ENCODE measurements at places on chromosomes 7 and 10.

DNA sequence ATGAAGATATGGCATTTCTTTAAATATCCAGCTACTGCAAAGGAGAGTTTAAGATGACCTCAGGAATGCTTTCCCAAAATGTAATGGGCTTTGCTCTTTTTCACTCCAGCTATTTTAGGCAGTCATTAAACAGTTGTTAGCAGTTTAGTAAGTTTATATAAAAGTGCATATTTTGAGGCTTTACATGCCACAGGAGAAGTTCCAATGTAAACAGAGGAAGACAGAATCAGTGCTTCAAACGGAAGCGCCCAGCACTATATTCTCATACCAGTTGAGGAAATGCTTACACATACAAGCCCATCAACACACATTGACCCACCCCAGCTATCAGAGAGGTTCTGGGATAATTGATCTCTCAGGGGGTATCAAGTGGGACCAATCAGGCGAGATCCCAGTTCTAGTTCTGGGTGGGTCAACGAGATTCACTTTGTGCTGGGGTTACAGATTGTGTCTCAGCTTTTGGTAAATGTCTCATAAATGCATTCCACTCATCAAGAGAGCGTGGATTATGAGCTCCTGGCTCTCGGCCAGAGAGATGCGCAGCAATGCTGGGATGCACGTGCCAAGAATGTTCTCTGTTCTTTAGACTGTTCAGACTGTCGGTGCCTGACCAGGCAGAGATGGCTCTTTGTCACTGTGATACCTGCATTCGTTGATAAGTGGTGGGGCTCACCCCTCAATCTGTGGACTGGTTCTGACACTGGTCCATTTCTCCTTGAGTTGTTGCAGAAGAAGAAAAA is 55.0 kb downstream of the CACNB2 start:
- no peak for DNase-seq

DNA sequence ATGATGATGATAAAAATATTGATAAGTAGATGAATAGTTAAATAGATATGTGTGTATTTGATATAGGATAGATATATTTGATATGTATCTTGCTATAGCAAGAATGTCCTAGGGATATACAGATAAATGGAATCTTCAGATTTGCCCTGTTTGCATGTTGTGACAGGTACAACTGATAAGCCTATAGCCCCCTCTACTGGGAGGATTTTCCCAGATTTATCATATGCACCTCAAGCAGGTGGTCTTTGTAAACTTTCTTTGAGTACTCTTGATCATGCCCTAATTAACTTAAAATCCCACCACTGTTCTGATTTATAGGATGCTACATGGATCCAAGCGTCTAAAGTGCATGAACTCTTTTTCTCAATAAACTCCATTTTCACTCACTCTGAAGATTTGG is 1050.7 kb downstream of the SORCS3 start:
- no peak for DNase-seq

- DNase-seq = no peak
These were observed 12.3 kb upstream of the ENO4 start for GRCh38 chr10:116836902-116837523.

DNA sequence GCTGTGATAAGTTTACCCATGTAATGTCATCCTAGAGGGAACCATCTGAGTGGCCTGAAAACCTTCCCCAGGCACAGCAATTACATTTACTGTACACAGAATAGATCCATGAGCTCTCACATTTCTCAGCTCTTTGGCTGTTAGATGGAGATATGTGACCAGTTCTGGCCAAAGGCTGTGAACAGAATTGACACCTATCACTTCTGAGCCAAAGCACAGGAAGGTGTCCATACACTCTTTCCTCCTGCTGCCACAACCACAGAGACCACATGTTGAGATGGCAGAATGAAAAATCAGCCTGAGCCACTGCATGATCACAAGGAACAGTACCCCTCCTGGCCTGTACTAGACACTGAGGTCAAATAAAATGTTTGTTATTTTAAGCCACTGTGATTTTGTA is 44.3 kb upstream of the ATOH7 start:
- no peak for DNase-seq

DNA sequence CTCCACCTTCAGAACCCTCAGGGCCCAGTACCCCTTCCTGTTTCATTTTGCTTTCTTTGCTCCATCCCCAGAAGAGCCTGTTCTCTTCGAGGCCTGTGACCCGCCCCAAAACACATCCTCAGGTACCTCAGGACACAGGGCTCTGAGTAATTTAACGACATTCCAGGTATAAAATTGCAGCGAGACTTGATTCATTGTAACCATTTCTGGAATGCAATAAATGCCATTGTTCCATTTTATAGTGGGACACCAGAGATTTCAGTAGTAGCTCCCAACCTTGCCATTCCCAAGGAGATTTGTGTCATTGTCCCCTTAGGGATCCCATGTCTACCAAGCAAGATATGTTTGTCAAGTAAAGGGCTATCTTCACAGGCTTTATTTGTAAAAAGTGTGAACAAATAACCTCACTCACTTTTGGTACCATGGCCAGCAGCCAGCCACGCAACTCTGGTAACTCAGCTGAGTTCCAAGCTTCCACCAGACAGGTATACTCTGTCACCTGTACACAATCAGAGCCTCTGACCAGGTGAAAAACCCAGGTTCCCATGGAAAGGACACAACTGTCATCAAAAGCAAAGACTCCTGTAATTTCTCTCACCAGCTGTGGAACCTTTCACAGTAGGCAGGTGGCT is 441.3 kb downstream of the PLXNA4 start:
- no peak for DNase-seq

GRCh38 chr10:105706281-105707026 is 1065.4 kb downstream of the SORCS3 start:
- DNase-seq = no peak

DNA sequence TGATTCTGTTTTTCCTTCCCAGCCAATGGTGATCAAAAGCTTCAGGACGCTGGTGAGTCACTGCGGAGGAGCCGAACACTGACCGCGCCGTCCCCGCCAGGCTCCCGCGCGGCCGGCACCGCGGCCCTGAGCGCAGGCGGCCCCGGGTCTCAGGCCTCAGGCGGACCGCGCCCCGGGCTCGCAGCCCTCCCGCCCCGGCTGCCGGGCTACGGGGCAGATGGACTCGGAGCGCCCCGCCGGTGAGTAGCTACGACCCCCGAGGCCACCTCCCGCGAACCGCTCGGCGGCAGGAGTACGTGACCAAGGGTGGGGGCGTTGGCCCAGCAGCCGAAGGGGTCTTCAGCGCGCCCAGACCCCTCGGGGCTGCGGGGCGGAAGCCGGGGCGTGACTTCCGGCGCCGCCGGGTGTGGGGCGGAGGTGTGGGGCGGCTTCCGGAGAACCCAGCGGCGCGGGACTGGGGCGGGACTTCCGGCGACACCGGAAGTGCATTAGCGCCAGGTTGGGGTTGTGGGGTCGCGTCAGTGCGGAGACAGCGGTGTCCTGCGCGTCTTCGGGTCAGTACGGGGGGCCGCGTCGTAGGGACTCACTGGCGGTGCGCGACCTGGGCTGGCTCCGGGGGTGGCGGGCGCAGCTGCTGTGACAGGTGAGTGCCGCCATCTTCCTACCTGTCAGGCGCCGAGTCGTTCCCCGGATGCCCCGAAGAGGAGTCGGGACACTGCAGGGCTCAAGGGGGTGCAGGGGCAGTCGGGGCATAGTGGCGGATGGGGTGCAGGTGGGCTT is at the start of gene WDR37:
Gene WDR37, plus strand, starts transcription at position 60 of the 780 bp plus-strand sequence. CDS start 15,771 bp downstream, outside the sequence.
- peak; percentile 67 for DNase-seq

DNA sequence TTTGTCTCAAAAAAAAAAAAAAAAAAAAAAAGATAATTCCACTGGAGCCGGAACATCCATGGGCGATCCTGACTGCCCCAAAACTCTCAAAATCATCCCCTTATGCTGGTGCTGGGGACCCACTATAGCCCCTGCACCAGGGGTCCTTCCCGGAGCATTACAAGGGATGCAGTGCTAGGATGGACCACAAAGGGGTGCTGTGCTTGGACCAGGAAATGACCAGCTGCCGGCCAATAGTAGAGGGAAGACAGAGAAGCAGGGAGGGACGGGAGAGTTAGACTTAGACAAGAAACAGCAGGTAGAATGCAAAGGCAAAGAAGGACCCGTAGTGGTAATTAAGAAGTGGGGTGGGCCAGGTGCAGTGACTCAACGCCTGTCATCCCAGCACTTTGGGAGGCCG is 40.5 kb downstream of the RCC1L start:
- DNase-seq = no peak

- DNase-seq = no peak
These were observed 393.1 kb downstream of the EXOC4 start for GRCh38 chr7:133645884-133646391.

GRCh38 chr7:30162622-30163124 is 27.9 kb downstream of the MTURN start:
- no peak for DNase-seq

GRCh38 chr7:28078036-28078901 is 102.3 kb downstream of the JAZF1 start:
- DNase-seq = no peak

GRCh38 chr10:123677556-123677955 is 11.4 kb downstream of the GPR26 start:
- DNase-seq = no peak

GRCh38 chr7:87075671-87076404 is 16.4 kb upstream of the ELAPOR2 start:
- DNase-seq = no peak

DNA sequence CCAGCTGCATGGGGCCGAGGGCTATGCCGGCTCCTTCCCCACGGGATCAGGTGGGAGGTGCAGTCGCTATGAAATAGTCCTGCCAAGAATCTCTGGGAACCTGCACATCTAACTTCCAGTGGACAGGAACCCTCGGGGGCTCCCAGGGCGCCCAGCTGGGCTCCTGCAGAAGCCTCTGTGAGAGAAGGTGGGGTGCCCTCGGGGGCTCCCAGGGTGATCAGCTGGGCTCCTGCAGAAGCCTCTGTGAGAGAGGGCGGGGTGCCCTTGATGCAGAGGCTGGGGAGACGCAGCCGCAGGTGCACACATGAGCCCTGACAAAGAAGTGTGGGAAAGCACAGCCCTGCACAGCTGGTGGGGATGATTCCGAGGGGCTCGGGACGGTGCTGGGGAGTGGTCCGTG is 5.9 kb downstream of the VENTX start:
- DNase-seq = no peak

- DNase-seq = no peak
These were observed 121.2 kb upstream of the PITRM1 start for GRCh38 chr10:3293581-3294431.

- no peak for DNase-seq
These were observed 238.9 kb upstream of the ETV1 start for GRCh38 chr7:14228341-14228740.

DNA sequence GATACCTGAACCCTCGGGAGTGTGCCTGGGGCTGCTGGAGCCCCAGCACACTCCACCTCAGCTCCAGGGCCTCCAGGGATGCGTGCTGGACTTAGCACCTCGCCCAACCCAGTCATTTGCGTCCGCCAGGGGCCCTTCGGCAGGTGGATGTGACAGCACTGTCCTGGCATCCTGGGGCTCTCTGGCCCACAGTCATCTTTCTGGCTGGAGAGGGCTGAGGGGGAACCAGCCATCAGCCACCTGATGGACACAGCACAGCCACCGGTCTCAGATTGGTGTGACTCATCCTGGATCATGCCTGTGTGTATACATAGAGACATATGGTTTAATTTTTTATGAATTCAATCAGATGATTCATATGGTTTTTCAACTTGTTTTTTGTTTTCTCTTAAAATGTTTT is 11.1 kb downstream of the ZNF775 start:
- DNase-seq = no peak

DNA sequence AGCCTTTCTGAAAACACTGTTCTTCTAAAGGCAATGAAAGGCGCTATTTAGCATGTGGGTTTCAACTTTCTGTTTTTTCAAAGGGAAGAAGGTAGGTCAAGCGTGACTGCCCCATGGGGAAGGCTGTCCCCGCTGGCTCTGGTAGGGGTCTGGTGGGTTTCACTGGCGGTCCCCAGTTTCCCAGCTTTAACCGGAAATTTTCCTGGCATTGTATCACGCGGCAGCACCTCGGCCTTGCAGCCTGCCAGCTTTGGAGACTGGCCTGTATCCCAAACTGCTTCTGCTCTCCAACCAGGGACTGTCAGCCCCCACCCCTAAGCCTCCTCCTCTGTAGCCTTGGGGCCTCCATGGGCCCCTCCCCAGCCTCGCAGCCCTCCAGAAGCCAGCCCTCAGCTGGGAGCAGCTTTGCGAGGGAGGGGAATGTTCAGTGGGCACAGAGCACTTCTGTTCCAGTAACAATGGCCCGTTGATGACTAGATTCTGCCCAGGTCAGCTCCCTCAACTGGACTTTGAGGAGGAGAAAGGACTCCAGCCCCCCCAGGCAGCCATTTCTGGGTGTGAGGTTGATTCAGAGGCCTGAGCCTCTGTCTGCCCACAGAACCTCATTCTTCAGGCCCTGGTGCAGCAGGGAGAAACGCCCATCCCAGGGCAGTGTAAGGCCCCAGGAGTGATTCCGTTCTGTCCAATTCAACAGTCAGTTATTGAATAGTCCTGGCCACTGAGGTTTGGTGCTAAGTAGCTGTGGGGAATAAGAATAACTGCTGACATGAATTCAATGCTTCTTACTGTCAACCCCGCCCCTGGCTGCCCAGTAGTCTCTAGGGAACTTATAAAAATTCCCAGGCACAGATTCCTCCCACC is 17.1 kb downstream of the CHST3 start:
- no peak for DNase-seq

DNA sequence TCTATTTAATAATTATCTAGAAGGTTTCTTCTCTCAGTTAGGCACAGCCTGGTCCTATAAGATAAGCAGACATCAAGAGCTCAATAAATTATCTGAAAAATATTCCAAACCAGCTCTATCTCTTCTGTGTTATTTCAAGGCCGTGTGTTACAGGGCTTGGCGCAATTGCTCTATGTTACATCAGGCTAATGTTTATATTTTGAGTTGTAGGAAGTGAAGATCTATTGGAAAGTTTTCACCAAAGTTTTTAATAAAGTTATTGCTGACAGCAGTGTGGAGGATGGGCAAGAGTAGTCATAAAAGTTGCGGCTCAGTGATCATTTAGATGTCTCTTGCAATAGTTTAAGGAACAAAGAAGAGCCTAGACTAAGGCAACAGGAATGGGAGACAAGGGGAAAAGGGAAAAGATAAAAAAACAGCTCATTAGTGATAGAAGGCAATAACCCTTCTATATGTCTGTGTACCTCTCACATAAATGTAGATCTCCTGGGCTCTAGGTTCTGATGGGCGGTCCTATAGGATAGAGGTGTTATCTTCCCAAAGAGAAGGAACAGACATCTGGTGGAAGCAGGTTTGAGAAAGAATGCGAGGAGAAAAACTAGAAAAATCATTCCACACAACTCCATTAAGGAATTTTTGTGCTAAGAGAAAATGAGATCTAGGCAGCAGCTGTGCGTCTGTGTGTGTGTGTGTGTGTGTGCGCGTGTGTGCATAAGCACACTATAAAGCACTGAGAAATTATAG is 5.9 kb upstream of the ANKRD7 start:
- DNase-seq = no peak

- no peak for DNase-seq
These were observed 88.5 kb downstream of the VTI1A start for GRCh38 chr10:112535531-112535951.

GRCh38 chr10:14063531-14064285 is 267.0 kb downstream of the FRMD4A start:
- DNase-seq = no peak

Data from pulmonary artery endothelial cell (primary cell).